ENCODE measurements at places on chromosomes 7 and 10.

GRCh38 chr10:60573336-60573735, 183.7 kb upstream of the ANK3 start:
- no peak for DNase-seq

GRCh38 chr10:569961-570627, 119.4 kb downstream of the DIP2C start:
- no peak for DNase-seq

DNA sequence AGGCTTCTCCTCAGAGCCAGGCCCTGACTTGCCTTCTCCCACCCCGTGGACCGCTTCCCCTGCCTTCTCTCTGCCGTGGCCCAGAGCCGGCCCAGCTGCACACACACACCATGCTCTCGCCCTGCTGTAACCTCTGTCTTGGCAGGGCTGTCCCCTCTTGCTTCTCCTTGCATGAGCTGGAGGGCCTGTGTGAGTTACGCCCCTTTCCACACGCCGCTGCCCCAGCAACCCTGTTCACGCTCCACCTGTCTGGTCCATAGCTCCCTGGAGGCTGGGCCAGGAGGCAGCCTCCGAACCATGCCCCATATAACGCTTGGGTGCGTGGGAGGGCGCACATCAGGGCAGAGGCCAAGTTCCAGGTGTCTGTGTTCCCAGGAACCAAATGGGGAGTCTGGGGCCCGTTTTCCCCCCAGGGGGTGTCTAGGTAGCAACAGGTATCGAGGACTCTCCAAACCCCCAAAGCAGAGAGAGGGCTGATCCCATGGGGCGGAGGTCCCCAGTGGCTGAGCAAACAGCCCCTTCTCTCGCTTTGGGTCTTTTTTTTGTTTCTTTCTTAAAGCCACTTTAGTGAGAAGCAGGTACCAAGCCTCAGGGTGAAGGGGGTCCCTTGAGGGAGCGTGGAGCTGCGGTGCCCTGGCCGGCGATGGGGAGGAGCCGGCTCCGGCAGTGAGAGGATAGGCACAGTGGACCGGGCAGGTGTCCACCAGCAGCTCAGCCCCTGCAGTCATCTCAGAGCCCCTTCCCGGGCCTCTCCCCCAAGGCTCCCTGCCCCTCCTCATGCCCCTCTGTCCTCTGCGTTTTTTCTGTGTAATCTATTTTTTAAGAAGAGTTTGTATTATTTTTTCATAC, 38.0 kb downstream of the LIMK1 start:
- no peak for DNase-seq

DNA sequence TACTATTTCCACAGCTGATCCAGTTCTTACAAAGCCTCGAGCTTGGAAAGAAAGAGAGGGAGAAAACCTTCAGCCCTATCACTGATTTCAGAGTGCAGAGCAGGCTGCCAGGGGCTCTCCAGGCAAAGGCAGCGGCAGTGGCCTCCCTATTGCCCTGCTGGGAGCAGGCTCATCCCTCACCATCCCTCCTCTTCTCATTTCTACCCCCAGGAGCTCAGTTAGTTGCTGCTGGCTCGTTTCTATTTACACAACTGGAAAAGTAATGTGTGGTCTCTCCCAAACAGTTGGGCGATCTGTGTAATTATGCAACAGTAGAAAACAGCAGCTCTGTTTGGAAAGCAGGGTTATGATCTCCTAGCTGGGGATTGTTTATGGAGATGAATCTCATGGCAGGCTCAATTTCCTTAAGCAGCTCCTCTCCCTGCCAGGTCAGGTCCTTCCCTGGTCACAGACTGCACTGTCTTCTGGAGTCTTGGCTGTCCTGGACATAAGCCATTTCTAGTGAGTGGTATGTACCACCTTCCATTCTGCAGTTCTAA, 28.7 kb upstream of the TNS3 start:
- no peak for DNase-seq

DNA sequence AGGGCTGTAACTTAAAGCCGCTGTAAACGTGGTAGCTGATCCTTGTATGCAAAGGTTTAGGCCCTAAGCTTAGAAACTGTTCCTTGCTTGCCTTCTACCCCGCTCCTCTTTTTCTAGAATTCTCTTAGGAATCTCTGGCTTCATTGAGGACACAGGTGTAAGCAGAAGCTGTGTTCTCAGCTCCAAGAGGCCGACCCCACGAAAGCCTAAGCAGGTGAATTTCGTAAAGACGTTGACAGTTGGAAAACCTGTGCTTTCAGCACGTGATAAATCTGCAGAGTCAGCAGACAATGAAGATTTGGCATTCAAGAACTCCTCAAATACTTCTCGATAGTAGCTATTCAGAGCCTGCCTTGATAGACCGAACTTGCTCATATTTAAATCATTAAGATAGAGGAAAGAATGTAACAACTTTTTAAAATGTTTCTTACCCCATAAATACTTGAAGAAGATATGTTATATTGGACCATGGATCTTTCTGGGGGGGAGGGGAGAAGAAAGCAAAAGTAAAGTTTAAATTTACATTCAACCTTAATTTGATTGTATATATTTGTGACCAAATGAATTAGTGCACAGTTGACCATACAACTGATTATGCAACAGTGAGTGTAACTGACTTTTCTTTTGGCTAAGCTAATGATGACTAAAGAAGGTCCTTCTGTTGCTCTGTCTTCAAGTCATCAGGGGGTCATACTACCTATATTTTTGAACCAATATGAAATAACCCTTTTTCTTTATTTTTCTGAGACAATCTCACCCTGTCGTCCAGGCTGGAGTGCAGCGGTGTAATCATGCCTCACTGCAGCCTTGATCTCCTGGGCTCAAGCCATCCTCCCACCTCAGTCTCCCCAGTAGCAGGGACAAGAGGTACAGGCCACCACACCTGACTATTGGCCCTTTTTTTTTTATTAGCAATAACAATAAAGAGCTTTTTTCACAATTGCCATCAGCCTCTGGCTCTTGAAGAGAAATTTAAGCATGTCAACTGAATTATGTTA, 1.2 kb upstream of the GDI2 start:
- no peak for DNase-seq

GRCh38 chr10:95964756-95965155, 57.0 kb downstream of the CC2D2B start:
- DNase-seq = no peak

- DNase-seq = no peak
These were observed 20.1 kb upstream of the ITPRID1 start for GRCh38 chr7:31493714-31494181.

- no peak for DNase-seq
These were observed 347.2 kb upstream of the KCND2 start for GRCh38 chr7:119925581-119926289.

DNA sequence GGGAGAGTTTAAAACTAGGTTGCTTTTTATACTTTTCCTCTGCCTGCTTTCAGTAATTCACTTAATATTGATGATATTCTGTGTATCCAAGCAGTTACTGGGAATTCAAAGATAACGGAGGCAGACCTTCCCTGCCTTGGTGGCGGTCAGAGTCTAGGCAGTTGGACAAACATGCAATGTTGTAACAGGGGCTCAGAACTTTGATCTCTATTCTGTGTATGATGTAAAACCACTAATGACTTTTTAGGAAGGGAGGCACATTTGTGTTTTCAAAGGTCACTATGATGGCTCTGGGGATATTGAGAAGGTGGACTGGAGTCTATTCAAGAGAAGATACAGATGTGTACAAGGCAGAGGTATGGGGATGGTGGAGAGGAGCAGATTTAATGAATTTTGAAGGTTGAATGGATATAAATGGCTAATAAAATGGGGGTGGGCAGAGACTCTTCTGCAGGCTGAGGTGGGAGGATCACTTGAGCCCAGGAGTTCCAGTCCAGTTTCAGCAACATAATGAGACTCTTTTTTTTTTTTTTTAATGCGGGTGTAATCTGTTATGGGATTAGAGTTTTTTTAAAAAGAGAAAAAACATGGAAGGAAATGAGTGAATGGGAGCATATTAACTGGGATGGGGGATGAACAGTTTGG, 5.7 kb upstream of the PON2 start:
- no peak for DNase-seq

DNA sequence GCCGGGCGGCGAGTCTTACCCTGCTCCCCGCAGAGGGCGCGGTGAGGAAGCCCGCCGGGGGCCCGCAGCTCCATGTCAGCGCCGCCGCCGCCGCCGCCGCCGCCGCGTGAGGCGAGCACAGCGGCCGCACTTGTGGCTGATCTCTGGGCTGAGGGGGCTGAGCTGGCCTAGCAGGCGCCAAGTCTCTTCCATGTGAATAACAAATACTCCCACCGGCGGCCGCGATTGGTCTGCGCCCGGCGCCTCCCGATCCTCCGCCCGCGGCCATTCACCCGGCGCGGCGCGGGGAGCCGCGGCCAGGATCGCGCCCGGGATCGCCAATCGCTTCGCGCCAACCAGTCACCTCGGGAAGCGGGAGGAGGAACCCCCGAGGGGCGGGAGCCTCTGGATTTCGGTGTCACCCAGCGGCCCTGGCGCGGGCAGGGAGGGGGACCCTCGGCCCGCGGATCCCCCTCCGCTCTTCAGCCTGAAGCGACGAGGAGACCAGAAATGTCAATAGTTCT, at the start of gene GRM8:
GRM8 (minus strand) TSS at position 164 of the 503 bp plus-strand sequence.
- peak; percentile 61 for DNase-seq

DNA sequence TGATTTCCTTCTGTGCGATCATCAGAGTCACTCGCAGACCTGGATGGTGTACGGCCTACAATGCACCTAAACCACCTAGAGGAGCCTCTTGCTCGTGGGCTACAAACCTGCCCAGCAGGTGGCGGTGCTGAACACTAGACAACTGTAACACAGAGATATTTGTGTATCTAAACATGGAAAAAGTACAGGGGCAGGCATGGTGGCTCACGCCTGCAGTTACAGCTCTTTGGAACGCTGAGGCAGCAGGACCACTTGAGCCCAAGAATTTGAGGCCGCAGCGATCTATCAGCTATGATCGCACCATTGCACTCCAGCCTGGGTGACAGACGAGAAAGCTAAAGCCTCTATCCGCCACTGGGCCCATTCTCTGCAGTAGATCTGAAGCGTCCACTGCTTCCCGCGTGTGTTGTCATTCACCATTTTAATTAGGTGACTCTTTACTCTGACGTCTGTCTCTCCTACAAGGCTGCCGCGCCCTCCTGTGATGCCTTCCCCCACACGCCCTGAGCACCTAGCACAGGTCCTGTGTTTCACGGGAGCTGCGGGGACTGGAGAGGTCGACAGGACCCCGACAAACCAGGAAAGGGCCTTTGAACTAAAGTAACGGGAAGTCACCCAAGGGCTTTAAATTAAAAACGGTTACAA, 774 bp downstream of the TUBGCP2 start:
- peak; percentile 77 for DNase-seq

DNA sequence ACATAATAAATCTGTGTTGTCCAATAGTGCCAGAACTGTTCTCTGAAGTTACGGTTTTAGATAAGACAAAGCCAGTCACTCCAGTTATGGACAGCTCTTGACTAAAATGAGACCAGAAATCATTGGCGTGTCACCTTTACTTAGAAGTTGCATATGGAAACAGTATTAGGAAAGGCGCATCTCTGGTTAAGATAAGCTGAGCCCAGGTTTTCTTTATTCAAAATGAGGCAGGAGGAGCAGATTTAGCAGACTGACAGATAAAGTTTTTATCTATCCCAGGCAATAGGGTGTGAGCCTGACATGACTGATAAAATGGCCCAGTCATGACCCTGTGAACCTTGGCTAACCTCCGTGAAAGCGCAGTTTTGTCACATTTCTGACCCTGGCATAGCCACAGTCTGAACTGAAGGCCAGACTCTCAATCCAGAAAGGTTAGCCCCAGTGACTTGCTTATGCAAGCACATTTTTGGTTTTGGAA, 4.2 kb downstream of the CYP26A1 start:
- DNase-seq = no peak

- no peak for DNase-seq
These were observed 47.5 kb upstream of the ANTXRL start for GRCh38 chr10:46239247-46239646.
